T-helper 1 cell (primary cell): ENCODE measurements at places on chromosomes 12 and 14.

- no peak for DNase-seq
These were observed 80.7 kb downstream of the NPAS3 start for GRCh38 chr14:33019346-33019745.

DNA sequence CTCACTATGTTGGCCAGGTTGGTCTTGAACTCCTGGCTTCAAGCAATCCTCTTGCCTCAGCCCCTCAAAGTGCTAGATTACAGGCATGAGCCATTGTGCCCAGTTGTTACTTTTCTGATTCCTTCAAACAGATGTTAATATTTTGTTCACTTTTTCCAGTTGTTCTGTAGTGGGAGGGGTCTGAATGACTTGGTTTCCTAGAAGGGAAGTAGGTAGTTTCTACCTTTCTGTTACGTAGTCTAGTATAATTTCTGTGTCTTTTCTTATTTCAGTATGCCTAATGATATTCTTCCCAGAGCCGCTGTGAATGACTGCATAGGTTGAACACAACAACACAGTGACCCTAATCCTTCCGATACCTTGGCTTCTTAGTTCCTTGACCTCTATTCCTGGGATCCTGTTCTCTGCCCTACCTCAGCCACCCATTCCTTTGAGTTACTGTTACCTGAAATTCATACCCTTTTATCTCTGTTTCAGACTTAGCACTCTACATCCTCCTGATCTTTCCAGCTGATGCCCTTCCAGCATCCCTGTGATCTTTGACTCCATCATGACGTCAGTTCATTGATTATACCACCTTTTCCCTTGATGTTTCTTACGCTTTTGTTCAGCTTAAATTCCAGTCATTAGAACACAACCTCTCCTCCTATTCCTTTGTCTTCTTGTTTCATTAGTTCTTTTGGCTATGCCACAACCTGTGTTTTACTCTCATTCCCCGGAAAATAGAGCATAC is 33.3 kb downstream of the RCOR1 start:
- DNase-seq: no peak

DNA sequence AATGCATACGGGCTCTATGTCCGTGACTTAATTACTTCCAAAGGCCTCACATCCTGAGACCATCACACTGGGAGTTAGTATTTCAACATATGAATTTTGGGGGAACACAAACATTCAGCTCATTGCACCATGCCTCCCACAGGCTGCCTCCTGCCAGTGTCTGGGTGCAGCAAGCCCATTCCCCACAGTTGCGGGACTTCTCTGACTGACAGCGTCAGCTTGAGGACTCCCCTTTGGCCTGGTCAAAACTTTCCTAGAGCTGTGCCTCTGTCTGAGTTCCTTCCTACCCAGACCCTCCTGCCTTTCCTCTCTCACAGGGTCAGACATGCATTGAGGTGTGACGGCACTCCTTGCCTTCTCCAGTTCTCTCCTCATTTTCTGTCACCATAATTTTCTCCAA is 27.4 kb downstream of the PPP1R36 start:
- no peak for DNase-seq

- DNase-seq: no peak
These were observed 75.9 kb downstream of the TTLL5 start for GRCh38 chr14:75736845-75737485.

DNA sequence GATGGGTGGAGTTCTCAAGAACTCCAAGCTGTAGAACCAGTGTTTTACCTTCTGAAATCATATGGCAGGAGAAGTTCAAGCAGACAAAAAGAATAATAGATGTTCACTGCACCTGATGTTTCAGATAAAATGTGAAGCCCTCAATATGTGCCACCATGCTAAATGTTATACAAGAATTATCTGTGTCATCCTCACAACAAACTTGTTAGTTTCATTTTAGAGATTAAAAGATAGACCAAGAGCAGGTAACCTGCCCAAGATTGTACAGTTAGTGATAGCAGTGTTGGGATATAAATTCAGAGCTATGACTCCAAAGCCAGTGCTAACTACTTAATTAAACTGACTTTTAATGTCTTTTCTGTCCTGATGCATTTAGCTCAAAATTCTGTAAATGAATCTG is 44.7 kb downstream of the FRS2 start:
- DNase-seq: no peak

GRCh38 chr12:40262657-40263056 is 37.9 kb downstream of the LRRK2 start:
- no peak for DNase-seq

GRCh38 chr14:20403521-20403920 is 9.8 kb downstream of the TEP1 start:
- no peak for DNase-seq

- DNase-seq: no peak
These were observed 20.5 kb downstream of the KERA start for GRCh38 chr12:91037276-91037675.
